NCI-H1417 (cell line): ENCODE measurements at places on chromosomes 16 and 17.

GRCh38 chr17:32479074-32479617 is 7.6 kb upstream of the CDK5R1 start:
- DNase-seq: no peak

- no peak for DNase-seq
Observed at GRCh38 chr16:77172951-77173350, 18.0 kb upstream of the MON1B start.

DNA sequence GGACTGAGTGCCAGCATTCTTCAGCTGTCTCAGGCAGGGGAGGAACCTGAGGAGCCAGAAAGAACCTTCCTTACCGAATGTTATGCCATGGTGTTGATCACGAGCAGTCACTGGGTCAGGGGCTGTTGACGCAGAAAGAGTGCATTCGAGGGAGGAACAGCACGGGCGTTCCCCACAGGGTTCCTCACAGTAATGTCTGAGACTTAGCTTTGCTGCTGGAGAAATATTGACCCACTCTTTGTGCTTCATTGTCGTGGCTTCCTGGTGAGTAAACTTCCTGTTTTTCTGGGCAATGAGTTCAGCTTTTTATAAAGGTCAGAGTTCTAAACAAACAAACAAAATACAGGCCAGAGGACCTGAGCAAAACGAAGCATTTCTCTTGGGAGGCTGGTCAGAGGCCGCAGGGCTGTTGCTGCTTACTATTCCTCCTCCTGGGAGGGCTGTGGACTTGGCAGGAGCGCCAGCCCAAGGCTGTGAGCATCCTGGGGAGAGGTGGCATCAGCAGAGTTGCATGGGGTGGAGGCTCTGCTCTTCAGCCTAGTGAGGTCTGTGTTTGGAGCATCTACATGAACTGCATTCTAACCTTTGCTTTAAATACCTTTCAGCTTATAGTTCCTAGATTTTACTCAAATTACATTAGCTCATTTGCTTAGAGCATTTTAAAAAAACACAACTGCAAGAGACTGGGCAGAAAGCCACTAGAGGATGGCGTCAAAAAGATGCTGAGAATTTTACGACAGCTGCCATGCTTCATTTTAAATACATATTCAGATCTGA is 143.1 kb upstream of the CACNG5 start:
- peak; percentile 52 for DNase-seq

DNA sequence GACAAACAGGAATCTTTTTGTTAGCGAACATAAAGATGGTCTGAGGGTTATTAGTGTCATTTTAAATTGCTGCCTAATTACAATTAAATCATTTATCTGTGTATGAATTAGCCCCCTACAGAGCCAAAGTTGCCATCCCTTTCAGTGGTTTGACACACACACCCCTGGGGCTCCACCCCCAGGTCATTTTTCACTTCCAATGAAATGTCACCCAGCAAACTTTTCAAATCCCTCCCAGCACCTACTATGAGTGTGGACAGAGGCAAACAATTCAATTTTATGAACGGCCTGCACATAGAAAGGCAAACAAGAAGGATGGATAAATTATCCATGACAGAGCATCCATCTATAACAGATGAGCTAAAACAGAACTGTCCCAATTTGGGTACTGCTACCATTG is 2.4 kb downstream of the MYH10 start:
- DNase-seq: peak; percentile 30

DNA sequence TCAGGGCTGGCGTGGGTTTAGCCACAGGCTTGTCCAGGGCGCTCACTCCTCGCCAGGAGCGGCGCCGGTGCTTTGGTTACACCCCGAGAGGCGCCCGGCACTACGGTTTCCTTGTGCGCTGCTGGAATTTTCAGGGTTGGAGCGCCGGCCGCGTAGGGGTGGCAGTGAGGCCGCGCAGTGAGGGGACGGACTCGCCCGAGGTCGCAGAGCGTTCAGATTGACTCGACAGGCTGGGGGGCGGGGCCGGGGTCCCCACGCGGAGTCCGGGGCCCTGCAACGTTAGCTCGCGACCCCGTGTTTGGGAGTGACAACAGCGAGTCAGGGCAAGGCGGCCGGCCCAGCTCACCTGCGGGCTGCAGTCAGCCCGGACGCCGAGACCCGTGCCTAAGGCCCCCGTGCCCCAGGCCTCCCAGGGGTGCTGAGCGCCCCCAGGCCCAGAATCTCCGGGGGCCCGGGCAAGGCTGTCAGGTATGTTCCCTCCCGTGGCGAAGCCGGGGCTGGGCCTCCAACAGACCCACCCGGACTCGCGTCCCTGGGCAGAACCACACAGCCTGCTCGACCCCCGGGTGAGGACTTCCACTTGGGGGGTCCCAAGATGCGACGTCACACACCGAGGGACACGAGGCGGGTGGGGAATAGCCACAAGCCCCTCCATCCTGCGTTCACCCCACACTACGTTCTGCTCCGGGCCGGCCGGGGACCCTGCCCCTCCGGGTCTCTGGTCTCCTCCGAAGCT is 1.3 kb upstream of the ACTG1 start:
- DNase-seq: peak; percentile 87

- no peak for DNase-seq
Observed at GRCh38 chr16:70630960-70631745, 15.2 kb upstream of the IL34 start.

DNA sequence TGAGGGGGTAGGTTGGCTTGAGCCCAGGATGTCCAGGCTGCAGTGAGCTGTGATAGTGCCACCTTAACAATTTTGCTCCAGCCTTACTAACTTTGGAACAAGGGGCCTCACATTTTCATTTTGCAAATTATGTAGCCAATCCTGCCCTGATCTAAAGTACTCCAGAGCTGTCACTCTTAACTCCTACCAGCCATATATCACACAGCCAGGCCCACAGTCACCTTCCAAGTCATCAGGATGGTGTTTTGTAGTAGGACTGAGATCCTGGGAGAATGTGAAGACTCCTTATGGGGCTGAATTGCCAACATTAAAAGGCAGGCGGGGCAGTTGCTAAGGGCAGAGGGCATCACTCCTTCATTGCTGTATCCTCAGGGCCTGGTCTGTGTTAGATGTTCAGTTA is 243.0 kb downstream of the MRTFB start:
- no peak for DNase-seq

GRCh38 chr17:30677550-30678249 is 146.8 kb downstream of the CRLF3 start:
- DNase-seq: no peak

DNA sequence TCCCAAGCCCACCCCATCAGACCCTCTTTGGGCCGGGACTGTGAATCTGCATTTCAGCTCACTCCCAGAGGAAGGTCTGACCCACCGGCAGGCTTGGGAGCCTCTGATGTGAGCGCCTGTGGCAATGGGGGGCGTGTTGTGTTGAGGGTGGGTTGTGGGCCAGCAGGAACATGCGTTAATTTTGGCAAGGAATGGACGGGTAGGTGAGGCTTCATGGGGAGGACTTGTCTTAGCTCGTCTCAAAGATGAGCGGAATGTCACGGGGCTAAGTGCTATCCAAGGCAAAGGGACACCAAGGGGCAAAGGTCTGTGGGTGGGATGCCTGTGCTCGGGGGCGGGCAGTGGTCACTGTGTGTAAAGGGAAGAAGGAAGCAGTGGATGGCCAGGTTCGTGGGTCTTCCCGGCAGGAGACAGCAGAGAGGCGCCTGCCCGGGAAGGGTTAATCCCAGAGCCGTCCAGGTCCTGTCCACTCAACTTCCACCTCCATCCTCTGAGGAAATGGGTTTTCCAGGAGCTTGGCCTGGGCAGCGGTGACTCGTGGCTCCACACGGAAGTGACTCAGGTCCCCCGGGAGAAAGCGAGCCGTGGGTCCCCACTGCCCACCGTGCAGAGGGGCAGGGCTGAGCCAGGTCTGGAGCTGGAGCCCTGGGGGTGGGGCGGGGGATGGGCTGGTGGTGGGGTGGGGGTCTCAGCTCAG is 17.4 kb downstream of the ADGRG1 start:
- DNase-seq: no peak

GRCh38 chr17:48627623-48628521 is 1.7 kb upstream of the HOXB9 start:
- no peak for DNase-seq

- no peak for DNase-seq
Observed at GRCh38 chr16:12289175-12290063, 312.9 kb downstream of the SNX29 start.

DNA sequence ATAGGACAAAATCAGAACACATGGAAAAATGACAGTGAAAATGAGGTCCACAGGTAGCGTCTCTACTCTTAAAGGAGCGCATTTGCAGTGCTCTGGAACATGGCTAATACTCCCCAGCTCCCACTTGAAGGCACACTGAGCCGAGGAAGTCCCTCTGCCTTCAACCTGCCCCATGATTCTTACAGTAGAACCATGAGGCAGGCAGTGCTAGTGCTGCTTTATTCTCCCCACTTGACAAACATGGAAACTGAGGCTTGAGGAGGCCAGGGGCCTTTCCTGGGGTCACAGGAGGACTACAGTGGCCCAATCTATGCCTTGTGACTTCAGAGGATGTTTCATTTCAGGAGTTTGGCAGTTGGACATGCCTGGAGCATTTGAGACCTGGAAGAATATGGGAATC is 244.1 kb upstream of the MAF start:
- no peak for DNase-seq

GRCh38 chr16:70778901-70779309 is 22.1 kb downstream of the VAC14 start:
- peak; percentile 46 for DNase-seq

- no peak for DNase-seq
Observed at GRCh38 chr16:11689031-11689840, 21.0 kb downstream of the SNN start.

DNA sequence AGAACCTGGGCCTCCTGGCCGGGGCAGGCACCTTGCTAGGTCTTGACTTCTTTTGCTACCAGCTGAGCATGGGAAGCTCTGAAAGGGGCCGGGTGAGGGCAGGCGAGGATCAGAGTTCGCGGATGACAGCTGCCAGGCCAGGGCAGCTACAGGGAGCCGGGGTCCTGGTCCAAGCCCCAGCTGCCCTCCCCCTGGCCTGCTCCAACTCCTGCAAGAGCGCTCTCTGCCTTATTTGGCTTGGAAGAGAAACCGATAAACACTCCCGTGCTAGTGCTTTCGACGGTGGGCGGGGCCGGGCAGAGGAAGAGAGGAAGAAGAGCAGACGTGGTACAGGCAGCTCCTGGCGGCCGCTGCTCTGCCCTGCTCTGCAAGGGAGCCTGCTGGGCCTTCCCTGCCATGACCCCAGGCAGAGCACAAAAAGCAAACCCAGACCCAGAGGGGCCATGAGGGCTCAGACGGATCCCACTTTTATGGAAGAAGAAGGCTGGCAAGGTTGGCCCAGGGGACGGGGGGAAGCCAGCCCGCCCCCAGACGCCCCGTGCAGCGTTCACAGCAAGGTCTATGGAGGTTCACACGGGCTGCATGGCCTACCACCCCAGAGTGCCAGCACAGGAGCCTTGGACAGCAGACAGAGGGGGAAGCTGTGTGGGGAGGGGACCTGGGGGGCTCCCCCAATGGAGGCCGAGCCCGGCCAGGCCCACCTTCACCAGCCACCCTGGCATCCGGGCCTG is 25.6 kb downstream of the PIEZO1 start:
- DNase-seq: no peak

DNA sequence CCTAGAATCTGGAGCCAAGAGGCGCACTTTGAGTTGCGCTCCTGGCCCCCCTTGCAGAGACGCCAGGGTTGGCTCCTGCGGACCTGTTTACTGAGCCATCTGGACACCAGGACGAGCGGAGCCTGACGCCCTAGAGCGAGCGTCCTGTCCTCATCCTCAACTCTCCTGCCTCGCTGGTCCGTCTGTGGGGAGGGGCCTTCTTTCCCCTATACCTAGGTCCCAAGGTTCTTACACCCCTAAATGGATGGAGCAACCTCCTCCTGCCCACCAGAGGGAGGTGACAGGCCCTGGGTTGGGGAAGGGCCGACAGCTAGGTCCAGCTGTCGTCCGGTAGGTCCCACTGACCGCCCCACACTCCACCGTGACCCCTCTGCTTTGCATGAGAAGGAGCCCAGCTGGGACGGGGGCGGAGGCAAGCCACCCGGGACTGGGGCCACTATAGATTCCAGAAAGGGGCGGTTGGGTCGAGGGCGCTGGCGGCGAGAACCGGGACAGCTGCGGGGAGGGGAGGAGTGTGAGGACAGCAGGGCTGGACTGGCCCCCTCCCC is 3.1 kb upstream of the LHX1 start:
- no peak for DNase-seq

- no peak for DNase-seq
Observed at GRCh38 chr16:54504372-54504771, 217.8 kb upstream of the IRX3 start.

- DNase-seq: no peak
Observed at GRCh38 chr17:4573669-4574068, 10.7 kb upstream of the SMTNL2 start.

- no peak for DNase-seq
Observed at GRCh38 chr16:54169112-54169511, 117.5 kb downstream of the IRX3 start.

GRCh38 chr17:75102385-75102821 is 7.4 kb upstream of the ARMC7 start:
- peak; percentile 92 for DNase-seq

- DNase-seq: no peak
Observed at GRCh38 chr16:66898207-66898606, 17.9 kb downstream of the PDP2 start.

GRCh38 chr16:66787427-66787826 is 14.0 kb downstream of the TERB1 start:
- no peak for DNase-seq

GRCh38 chr17:81196505-81197408 is 26.0 kb downstream of the CEP131 start:
- no peak for DNase-seq

- DNase-seq: no peak
Observed at GRCh38 chr17:72782985-72783701, 309.3 kb downstream of the SLC39A11 start.

DNA sequence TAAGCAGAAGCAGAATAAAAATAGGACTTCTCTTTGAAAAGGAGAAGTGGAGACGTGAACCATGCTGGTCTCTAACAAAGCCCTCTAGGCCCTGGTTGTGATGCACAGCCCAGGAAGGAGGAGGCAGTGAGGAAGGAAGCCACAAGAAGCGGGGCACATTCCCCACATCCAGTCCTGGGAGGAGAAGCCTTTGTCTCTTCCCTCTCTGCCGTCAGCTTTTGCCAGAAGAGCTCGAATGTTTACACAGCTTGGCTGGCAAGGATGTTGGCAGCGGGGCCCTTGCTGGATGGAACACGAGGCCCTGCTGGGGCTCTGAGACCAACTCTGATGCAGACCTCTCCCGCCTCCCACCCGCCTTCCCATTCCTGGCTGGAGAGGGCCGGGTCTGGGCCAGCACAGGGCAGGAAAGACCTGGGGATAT is 91.3 kb downstream of the MAF start:
- no peak for DNase-seq

GRCh38 chr17:49051269-49051668 is 54.1 kb downstream of the IGF2BP1 start:
- DNase-seq: no peak

DNA sequence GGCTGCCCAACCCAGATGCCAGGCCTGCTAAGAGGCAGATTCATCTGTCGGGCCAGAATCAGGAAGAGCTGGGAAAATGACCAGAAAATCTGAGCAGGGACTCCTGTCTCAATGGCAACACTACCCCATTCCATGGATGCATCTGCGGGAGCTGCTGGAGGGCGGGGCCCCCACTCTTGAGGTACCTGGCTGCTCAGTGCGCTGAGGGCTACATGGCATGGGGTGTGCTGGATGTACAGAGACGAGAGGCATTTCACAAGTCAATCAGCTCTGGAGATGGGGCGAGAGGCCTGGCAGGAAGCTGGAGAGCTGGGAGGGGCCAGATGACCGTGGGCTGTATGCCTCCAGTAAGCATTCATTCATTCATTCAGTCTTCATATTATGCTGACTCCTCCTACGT is 6.4 kb downstream of the SDK2 start:
- no peak for DNase-seq
